ENCODE measurements at places on chromosomes 13 and 19.

DNA sequence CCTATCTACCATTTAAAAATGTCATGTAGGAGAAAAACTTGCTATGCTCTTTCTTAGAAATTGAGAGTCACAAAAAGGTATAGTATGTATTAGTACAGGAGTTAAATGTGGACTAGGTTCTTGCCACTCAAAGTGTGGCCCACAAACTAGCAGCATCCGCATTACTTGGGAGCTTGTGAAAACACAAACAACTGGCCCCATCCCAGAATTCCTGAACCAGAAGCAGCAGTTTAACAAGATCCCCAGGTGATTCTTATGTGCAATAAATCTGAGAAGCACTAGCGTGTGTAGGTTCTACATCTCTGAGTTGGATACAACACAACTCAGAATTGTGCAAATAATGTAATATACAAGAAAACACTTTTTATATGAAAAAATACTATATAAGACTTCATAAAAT lies 325.9 kb downstream of the DCT start:
- no peak for DNase-seq

GRCh38 chr13:78102121-78102677 lies 183.6 kb upstream of the EDNRB start:
- no peak for DNase-seq

- peak; percentile 5 for DNase-seq
These were observed 9.2 kb upstream of the ATP12A start for GRCh38 chr13:24670961-24671381.

GRCh38 chr13:78779608-78780007 lies 120.7 kb upstream of the OBI1 start:
- DNase-seq: no peak

GRCh38 chr19:34135054-34135800 lies 37.1 kb upstream of the LSM14A start:
- DNase-seq: no peak

- DNase-seq: no peak
These were observed 3.4 kb upstream of the NUMBL start for GRCh38 chr19:40693896-40694295.

GRCh38 chr19:57280962-57281400 lies 696 bp downstream of the ZNF460 start:
- peak; percentile 28 for DNase-seq

GRCh38 chr19:30001301-30001700 lies 59.3 kb downstream of the URI1 start:
- no peak for DNase-seq

- no peak for DNase-seq
These were observed 147.8 kb upstream of the PCDH9 start for GRCh38 chr13:67377919-67378318.

GRCh38 chr13:48500652-48501197 lies 32.2 kb downstream of the RCBTB2 start:
- no peak for DNase-seq

DNA sequence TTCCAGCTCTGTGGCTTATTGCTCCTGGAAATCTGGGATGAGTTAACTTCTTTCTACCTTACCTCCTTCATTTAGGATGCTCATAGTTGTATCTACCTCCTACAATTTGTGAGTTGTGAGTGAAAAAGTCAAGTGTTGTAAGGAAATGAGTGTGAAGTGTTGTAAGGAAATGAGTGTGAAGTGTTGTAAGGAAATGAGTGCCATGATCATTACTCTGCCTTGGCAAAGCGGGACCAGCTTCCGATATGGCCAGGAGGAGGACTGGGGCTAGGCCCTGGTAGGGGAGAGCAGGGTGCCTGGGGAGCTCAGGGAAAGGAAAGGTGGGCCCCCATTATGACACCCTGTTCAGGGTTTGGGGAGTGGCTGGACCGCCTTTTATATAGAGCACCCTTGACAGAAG lies 435.2 kb downstream of the FGF9 start:
- DNase-seq: no peak

GRCh38 chr13:80361883-80362327 lies 21.0 kb upstream of the SPRY2 start:
- no peak for DNase-seq

- DNase-seq: no peak
These were observed 437.4 kb upstream of the SPRY2 start for GRCh38 chr13:80778297-80778696.

DNA sequence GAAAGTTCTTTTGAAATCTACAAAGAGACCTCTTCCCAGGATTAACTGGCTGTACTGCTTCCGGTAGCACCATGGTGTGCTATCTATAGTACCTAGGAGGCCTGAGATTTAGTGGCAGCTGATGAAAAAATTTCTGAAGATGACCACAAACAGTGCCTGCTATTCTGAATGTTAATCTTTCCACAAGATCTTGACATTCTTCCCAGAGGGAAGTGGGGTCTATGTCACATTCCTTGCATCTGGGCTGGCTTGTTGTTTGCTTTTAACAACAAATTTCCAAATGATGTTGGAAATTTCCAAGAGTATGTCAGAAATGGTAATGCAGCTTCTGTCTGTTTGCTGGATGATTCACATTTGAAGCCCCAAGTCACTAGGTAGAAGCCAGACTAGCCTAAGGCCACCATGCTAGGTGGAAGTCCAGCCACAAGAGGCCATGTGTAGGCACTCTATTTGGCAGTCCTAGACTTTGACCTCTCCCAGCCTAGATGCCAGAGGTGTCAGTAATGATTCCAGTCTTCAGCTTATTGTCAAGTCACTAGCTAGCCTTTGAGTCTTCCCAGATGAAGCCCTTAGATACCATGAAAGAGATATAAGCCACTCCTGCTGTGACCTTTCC lies 22.1 kb downstream of the SPART start:
- no peak for DNase-seq

DNA sequence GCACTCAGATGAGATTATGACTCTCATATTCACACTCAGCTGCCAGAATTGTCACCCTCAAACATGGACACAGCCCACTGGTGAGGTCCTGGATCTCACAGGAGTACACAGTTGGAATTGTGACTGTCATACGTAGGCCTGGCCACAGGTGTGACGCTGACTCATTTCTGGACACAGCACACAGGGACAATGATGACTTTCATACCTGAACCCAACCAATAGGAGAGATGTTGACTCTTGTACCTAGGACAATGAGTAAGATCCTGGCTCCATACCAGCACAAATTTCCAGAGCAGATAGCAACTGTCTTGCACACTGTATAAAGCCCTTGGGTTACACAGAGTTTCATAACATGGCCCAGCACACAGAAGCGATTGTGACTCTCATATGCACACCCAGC lies 46.4 kb downstream of the ZNF85 start:
- DNase-seq: no peak

DNA sequence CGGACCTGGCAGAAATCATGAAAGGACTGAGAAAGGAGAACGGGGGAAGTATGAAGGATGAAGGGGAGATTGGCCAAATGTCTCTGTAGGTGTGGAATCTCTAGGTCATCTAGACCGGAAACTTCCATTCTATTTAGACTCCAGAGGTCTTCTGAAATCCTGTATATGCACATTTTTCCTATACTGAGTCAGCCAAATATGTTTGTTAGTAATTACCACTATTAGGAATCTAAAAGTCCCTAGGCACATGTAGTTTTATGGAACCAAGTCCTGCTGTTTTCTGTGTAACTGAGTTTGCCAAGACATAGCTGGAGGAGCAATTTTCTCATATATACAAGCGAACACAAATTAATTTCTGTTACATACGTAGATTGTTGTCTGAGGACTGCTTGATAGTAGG lies 498.1 kb downstream of the GPC5 start:
- DNase-seq: no peak

DNA sequence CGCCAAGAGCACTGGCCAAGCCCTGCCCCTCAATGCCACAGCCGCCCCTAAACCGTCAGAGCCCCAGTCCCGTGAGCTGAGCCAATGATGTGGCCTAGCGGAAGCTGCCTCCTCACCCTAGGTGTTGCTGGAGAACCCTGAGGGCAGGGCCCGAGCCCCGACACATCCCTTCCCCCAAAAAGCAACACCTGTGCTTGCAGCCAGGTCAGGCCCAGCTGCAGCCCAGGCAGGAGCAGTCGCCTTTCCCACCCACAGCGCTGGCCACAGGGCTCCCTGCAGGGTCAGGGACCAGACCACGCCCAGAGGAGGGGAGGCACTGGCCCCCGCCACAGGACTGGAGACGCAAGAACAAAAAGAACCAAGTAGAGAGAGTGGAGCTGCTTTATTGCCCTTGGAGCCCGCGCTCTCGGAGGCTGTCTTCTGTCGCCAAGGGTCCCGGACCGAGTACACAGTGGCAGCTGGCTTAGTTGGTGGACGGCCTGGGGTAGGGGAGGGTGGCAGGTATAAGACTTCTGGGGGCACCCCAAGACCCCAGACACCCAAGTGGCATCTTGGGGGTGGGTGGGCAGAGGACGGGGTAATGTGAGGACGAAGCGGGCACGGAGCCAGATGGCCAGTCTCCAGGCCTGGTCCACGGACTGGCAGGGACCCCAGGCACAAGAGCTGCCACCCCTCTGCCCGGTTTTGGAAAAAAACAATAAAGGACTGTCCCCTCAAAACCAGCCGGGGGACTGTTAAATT lies 3.3 kb downstream of the P2RY11 start:
- no peak for DNase-seq

- DNase-seq: no peak
These were observed 1307.4 kb downstream of the SLITRK5 start for GRCh38 chr13:88978607-88979006.

GRCh38 chr19:19539698-19540063 lies 1.6 kb downstream of the CILP2 start:
- DNase-seq: no peak

DNA sequence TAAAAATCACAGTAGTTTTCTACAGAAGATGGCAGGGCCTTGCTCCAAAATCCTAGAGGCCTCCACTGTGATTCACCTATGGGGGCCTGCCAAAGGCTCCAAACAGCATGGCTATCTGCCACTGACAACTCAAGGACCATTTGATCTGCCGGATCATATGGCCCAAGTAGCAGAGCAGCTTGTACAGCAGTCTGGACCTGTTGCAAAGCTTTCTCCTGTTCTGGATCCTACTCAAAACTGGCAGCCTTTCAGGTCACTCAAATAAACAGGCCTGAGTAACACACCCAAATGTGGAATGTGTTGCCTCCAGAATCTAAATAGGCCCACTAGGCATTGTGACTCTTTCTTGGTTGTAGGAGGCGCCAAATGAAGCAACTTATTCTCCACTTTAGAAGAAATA lies 1049.3 kb downstream of the PCDH9 start:
- DNase-seq: no peak

GRCh38 chr13:21079761-21080592 lies 18.6 kb upstream of the LATS2 start:
- DNase-seq: no peak

GRCh38 chr19:7729831-7730285 lies 2.1 kb downstream of the CLEC4G start:
- peak; percentile 28 for DNase-seq

DNA sequence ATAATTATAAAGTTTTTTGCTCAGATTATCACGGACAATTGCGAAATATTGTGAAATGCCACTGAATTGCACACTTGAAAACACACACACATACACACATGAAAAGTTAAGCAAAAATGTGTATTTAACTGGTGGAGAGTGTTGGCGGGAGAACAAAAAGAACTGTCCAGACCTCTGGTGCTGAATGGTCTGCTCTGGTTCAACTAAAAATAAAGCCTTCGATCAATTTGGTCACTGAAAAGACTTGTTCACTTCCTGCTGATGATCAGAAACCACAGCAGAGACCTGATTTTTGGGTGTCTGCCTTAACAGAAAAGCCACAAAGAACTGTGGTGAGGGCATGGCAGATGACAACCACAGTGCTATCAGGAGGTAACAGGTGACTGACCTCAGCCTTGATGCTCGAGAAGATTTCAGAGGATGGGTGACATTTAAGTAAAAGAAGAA lies 4.0 kb upstream of the IGFL1 start:
- DNase-seq: no peak

DNA sequence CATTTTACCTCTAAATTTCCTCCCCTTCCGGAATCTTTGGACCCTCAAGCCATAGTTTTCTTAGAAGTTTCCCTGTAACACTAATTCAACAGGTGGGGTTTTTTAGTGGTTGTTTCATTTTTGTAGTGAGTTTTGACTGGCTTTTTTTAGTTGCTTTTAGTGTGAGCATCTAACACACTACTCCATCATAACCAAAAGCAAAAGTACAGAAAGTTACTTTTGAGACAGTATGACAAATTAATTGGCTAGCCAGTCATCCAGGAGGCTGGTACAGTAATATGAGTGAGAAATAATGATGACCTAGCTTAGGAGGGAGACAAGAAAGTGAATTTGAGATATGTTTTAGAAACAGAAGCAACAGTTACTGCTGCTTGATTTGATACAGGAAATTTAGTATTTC lies 71.5 kb downstream of the DNAJC15 start:
- no peak for DNase-seq

- no peak for DNase-seq
These were observed 104.5 kb downstream of the SUCLA2 start for GRCh38 chr13:47896546-47896945.

GRCh38 chr13:24052547-24053518 lies 107.7 kb upstream of the SPATA13 start:
- DNase-seq: no peak

DNA sequence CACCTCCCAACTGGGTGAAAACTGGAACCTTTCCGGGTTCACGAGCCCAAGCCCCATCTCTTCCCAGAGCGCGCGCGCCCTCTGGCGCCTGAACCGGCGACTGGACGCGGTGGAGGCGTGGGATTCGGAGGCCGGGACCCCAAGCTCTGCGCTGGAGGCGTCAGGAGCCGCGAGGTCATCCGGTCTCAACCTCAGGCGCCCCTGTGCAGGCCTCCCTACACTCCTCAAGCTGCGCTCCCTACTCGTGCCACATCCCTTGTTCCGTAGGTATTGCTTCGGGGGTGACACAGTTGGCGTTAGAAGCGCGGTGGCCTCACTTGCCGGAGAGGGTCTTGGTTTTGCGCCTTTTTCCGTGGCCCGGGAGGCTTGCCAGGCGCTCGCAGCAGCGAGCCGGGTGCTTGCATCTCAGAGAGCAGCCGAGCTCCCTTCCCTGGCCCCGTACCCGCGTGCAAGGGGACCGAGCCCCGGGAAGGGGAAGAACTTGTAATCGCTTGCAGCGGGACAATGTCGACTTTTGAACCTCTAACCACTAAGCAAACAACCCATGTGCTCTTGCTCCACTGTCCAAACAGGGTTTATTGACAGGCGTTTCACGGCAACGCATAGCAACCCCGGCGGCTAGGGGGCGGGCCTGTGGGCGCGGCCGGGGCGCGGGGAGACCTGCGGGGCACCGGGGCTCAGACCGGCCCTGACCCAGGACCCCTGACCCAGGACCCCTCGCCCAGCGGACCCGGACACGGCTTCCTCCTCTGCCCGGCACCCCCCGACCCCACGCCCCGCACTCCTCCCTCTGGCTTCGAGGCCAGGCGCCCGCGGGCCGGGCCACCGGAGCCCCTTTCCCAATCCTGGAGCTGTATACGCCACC lies 8.5 kb downstream of the CDX2 start:
- no peak for DNase-seq

GRCh38 chr19:19409631-19410030 lies 4.2 kb downstream of the GATAD2A start:
- DNase-seq: no peak

GRCh38 chr13:95243207-95243606 lies 58.0 kb downstream of the ABCC4 start:
- DNase-seq: no peak

GRCh38 chr13:30652746-30653386 lies 35.1 kb downstream of the USPL1 start:
- no peak for DNase-seq

GRCh38 chr19:6313398-6313969 lies 19.9 kb downstream of the ACER1 start:
- DNase-seq: no peak
